ENCODE measurements at places on chromosomes 13 and 19.

DNA sequence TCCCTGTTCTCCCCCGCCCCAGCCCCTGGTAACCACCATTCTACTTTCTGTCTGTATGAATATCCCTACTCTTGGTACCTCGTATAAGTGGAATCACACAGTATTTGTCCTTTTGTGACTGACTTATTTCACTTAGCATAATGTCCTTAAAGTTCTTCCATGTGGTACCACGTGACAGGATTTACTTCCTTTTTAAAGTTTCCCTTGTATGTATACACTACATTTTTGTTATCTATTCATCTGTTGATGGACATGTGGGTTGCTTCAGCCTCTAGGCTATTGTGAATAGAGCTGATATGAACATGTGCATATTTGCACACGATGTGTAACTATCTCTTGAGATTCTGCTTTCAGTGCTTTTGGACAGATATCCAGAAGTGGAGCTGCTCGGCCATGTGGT is 59.6 kb upstream of the GJB6 start:
- no peak for DNase-seq

GRCh38 chr13:80814541-80814940 is 473.6 kb upstream of the SPRY2 start:
- no peak for DNase-seq

- DNase-seq, result no peak
Measured at GRCh38 chr13:40273253-40274025, 393.0 kb downstream of the FOXO1 start.

GRCh38 chr13:32791545-32792172 is 205.4 kb downstream of the PDS5B start:
- no peak for DNase-seq

- peak; percentile 15 for DNase-seq
Measured at GRCh38 chr13:112688560-112689302, 1.1 kb upstream of the ATP11A start.

- DNase-seq, result no peak
Measured at GRCh38 chr19:5046339-5047039, 77.6 kb downstream of the KDM4B start.

- no peak for DNase-seq
Measured at GRCh38 chr19:3692141-3693024, 7.9 kb downstream of the PIP5K1C start.

DNA sequence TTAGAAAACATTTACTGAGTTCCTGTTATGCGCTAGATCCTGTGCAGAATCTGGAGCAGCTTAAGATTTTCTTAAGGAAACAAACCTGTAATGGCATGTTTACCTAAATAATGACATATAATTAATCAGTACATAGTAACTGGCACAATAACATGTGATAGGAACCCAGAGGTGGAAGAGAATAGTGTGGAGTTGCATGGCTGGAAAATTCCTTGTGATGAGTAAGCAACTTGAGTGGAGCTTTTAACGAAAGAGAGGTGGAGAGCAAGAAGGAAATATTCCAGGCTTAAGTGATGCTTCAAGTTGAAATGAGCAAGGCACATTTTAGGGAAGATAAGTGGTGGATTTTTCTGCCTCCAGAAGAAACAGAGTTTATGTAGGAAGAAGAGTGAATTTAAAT is 9.2 kb upstream of the GPC5 start:
- DNase-seq, result no peak

DNA sequence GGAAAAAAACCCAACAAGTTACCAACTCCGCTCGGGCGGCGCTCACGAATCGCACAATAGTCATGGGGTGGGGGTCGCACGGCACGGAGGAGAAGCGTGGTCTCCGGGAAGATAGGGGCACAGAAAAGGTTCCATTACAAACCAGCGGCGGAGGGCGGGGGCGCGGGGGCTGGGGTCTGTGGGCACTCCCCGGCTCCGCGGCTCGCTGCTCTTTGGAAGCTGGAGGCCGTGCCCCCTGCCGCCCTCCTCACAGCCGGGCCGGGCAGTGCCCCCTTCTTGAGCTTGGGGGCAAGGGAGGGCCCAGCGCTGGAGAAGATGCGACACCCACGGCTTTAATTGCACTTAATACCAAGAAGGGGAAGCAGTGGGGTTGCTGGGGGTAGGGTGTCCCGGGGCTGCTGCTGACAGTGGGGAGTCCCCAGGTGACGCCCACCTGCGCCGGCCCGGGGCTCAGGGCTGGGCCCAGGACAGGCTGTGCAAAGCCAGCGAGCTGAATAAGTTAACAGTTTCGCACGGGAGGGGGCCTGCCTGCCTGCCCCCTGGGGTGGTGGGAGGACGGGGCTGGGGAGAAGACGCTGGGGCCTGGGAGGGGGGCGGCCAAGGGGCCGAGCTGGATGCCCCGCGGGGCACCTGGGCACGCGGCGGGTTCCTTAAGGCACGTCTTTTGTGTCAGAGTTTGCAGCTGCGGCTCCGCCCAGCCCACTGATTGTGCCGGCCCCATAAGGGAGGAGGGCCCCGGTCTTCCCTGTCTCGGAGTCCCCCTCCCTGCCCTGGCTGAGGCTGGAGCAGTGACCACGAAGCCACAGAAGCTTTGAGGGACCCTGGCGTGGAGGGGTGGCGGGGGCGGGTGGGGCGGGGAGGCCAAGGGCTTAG is 9.8 kb downstream of the DCAF15 start:
- no peak for DNase-seq

DNA sequence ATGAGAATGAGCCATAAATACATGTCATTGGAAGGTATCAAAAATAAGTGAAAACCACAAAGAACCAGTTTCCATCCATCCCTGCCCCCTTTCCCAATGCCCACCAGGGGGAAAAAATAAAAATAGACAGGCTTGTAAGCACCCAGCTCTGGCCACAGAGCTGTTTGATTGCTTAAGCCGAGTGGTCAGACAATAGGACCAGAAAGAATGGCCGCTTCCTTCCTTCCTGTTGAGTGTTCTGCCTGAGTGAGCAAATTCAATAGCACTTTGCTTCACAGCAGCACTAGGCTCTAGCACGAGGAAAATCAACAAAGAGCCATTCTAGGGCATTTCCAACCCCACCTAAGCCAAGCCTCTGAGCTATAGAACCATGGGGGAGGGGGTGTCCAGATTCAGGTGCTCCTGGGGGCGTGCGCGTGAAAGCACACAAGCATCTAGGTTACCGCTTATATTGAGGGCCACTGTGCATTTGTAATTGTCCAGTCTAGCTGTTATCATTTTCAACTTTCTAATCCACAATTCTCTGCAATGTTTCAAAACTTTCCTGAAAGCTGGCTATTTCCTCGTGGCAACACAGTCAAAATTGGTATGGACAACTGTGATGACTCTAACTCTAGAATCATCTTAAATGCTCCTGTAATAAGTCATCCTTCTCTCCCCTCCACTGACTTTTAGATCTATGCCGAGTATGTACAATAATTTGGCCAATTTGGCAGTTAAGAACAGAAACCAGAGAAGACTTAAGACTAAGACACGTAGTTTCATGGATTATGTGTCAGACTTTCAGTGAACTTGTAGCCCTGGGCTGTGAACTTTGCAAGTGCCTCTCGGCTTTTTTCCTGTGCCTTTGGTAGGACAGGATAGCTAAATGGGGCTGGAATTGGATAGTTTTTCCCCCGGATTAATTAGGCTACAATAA is 64.3 kb downstream of the SPRY2 start:
- no peak for DNase-seq

GRCh38 chr19:13425151-13425550 is 81.1 kb downstream of the CACNA1A start:
- DNase-seq, result no peak

DNA sequence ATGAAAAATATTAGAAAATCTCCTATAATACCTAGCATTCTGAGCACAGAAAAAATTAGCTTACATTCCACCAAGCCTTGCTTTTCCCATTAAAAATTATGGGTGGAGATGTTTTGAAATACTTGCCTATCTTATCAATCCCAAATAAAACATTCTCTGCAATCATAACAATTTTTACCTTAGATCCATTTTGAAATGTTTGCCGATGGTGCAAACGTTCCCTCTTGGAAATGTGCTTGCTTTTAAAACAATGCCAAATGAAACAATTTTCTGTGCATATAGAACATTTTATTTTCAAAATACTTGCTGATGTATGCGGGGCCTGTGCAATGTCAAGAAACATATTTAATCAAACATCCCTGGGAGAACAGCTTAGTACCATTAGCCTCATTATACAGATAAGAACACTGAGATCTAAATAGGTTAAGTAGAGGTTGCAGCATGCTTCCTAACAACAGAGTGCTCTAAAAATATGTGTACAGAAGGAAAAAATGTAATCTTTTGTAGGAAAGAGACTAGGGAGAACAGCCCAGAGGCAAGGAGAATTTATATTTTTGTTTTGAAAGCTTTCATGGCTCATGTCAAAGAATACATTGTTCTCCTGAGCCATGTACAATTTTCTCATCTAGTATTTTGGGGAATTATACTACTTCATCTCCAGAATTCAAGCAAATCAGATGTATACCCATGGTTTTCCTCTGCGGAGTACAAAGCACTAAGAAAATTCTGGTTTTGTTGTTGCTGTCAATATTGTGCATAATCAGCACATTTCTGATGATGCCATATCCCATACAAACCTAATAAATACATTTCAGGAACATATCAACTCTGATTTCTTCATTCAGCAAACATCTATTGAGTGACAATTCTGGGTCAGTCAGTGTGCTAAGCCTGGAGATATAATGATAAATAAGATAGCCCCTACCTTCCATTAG is 25.9 kb upstream of the FNDC3A start:
- no peak for DNase-seq

GRCh38 chr19:48646001-48646721 is at the start of gene CA11:
TSS of gene CA11 (minus strand) at chr19:48646187. CDS start at chr19:48645632, 555 bp downstream.
- peak; percentile 85 for DNase-seq

GRCh38 chr13:99980824-99981734 is 505 bp upstream of the ZIC2 start:
- no peak for DNase-seq

- DNase-seq, result no peak
Measured at GRCh38 chr13:31870511-31870910, 131.2 kb downstream of the RXFP2 start.

DNA sequence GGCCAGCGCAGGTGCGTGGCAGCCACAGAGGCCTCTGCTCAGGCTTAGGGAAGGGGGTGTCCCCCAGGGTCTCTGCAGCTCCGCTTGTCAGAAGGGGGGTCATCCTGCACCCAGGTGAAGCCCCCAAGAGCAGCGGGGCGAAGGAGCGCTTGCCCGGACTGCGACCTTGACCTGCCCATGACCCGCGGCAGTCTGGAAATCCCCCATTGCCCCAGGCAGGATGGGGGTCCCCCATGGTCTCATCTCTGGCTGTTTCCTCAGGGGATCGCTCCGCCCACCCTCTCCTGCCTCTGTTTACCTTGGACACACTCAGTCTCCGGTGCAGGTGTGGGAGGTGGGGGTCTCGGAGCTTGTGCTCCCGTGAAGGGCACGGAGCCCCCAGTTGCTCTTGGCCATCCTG is 82.7 kb downstream of the KDM4B start:
- no peak for DNase-seq

GRCh38 chr19:28514166-28514565 is 698.8 kb downstream of the UQCRFS1 start:
- DNase-seq, result no peak

GRCh38 chr13:30529085-30529834 is 63.5 kb upstream of the HMGB1 start:
- DNase-seq, result no peak

GRCh38 chr13:37216331-37216730 is 110.9 kb upstream of the CSNK1A1L start:
- DNase-seq, result no peak

GRCh38 chr13:33380487-33381079 is 95.0 kb upstream of the STARD13 start:
- DNase-seq, result no peak

GRCh38 chr13:52412128-52412527 is 6.2 kb upstream of the THSD1 start:
- DNase-seq, result no peak

DNA sequence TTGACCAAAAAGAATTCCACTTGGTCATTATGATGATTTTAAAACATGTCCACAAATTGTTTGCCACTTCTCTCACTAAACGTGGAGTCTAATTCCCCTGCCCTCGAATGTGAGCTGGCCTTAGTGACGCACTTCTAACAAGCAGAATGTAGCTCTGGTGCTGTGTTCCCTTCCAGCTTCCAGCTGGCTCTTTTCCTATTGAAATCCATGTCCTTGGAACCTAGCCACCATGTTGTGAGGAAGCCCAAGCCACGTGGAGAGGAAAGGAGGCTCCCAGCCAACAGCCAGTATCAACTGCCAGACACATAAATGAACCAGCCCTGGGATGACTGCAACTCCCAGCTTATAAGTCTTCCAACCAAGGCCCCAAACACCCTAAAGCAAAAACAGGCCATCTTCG is 23.6 kb upstream of the CEBPA start:
- no peak for DNase-seq

DNA sequence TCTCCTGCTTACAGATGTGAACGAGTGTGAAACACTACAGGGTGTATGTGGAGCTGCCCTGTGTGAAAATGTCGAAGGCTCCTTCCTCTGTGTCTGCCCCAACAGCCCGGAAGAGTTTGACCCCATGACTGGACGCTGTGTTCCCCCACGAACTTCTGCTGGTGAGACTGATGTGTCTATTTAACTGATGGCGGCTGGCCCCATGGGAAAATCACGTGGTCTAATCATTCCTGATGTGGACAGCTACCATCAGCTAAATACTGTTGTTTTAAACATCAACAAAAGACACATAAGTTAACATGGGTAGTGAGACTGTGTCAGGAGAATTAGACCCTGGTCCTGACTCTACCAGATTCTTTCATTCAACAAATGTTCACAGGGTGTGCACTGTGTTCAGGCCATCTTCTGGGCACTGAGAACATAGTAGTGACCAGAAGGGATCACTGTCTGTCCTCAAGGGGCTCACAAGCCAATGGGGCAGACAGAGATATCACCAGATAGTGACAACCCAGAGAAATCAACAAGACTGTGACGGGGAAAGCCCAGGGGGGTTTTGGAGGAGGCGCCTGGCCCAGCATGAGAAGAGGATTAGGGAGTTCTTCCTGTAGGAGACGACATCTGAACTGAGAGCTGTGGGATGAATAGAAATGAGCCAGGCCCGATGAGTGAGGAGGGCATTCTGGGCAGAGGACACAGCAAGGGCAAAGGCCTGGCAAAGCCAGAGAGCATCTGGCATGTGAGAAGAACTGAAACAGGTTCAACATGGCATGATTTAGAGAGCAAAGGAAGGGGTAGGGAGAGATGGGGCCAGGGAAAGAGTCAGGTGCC is 18.4 kb downstream of the LTBP4 start:
- no peak for DNase-seq

DNA sequence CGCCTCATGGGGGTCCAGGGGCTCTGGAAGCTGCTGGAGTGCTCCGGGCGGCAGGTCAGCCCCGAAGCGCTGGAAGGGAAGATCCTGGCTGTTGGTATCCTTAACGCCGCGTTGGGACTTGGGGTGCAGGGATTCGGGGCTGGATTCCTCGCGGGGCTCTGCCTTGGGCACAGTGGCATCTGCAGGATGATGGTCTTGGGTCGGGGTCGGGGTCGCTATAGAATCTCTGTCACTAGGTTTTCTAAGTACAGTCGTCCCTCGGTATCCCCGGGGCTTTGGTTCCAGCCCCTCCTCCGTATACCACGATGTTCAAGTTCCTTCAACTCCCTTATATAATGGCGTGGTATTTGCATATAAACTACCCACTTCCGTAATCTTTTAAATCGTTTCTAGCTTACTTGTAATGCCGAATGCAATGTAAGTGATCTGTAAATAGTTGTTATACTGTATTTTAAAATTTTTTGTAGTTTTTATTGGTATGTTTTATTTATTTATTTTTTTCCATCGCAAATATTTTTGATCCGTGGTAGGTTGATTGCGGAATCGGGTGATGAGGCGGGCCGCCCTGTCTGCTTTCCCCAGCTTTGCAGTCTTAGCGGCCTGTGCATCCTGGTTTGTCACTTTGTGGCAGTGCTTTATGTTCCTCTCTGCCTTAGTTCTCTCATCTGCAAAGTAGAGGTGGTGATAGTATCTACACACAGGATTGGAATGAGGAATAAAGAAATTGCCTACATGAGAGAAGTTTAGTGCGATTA is 606 bp downstream of the ERCC5 start:
- DNase-seq, result peak; percentile 12

Measured in stimulated activated CD4-positive, alpha-beta T cell treated with anti-CD3 and anti-CD28 coated beads, TNF-alpha, amount 100 ng/mL, for 1 hour (primary cell).